ENCODE measurements at places on chromosomes 12 and 14.

GRCh38 chr14:37254411-37254947 lies 56.7 kb downstream of the MIPOL1 start:
- no peak for DNase-seq

DNA sequence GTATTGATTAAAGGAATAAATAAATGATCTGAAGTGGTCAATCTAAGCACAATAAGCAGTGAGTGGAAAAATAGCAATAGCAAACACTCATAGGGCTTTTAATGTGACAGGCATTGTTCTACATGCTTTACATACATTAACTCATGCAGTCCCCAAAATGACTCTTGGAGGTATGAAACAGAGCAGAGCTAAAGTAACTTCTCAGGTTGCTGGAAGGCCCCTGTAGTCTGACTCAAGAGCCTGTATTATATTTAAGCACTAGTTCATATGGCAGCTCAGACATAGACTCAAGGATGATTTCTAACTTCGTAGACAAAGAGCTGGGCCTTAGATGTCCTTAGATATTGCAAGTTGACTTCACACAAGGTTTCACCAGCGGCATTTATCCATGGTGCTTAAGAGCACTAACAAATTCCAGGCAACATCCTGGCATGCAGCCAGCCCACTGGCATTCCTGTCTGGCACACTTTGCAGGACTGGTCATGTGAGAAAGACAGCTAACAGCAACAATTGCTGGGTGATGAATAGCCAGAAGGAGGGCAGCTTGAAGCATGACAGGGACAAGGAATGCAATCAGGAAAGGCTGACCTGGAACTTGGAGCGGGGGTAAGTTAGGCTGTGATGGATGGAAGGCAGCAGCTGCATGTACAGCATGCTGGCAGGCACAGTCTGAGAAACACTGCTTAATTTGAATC lies 22.9 kb upstream of the KTN1 start:
- no peak for DNase-seq

DNA sequence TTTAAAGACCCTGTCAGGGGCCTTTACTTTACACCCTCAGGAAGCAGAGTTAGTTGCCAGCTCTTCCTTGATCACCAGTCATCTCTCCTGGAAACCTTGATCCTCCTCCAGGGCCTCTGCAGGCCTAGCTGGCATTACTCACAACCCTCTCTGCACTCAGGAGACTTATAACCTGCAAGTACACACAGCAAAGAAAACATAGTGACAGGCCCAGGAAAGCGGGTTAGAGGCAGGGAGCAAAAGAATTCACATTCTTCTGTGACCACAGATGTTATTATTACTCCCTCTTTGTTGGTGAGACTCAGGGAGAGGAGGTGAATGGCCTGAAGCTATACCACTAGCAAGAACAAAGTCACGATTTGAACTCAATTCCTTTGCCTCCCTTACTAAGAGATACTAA lies 87.4 kb downstream of the OR11H12 start:
- DNase-seq, result no peak

- no peak for DNase-seq
Measured at GRCh38 chr14:98914942-98915341, 357.1 kb downstream of the BCL11B start.

GRCh38 chr12:70290116-70290515 lies 46.9 kb downstream of the CNOT2 start:
- no peak for DNase-seq

GRCh38 chr12:46788072-46788887 lies 37.5 kb downstream of the SLC38A4 start:
- no peak for DNase-seq

DNA sequence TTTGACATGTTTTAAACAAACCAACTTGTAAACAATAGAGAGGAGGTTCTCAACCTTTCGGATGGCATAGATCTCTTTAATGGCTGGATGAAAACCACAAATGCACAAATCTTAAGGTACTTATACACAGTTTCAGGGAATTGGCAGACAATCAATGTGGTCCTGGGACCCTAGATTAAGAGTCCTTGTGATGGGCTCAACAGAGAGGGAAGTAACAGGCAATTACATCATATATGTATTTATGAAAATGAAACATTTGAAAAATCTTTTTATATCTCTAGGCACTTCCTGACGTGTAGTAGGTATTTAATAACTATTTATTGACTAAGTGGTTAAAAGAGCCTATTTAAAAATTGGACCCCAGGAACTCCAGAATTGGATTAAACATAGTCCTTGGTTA lies 897 bp downstream of the ACTR10 start:
- no peak for DNase-seq

GRCh38 chr14:104317975-104318557 lies 179.7 kb downstream of the KIF26A start:
- DNase-seq, result no peak

DNA sequence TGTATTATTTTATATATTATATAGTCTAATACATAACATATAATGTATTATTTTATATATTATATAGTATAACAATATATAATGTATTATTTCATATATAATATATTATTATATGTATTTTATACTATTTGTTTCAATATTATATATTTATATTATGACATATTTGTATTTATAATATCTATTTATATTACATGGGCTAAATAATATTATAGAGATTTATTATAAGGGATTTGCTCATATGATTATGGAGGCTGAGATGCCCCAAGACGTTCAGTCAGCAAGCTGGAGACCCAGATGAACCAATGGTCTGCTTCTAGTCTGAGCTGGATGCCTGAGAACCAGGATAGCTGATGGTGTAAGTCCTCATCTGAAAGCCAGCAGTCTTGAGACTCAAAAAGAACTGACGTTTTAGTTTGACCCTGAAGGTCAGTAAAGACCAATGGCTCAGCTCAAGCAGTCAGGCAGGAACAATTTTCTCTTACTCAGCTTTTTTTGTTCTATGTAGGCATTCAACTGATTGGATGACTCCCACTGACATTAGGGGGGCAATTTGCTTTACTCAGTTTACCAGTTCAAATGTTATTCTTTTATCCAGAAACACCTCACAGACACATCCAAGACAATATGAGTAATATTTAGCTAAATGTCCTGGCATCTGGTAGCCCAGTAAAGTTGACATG lies 130.4 kb downstream of the FLRT2 start:
- no peak for DNase-seq

DNA sequence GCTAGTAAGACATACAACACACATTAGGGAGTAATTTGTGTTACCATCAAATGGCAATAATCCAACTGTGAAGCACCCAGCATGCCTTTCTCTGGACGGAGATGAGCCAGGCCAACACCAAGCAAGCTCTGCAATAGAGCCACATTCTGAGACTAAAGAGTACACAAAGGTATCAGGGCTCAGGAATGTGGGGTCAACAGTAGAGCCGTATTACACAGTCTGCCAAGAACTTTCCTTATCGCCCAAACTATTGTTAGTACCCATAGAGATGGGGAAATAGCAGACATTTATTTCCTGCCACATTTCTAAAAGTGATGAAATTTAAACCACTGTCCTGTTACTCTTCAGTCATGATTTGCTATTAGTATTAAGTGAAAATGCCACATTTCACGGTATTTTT lies 113.7 kb downstream of the BMP4 start:
- no peak for DNase-seq

GRCh38 chr12:57579011-57579410 lies 12.0 kb upstream of the PIP4K2C start:
- no peak for DNase-seq

Measured in activated CD8-positive, alpha-beta memory T cell treated with anti-CD3 and anti-CD28 coated beads for 48 hours (primary cell).